ENCODE measurements at places on chromosomes 11 and 22. TPM values are rescaled to one million over a fixed set of nuclear protein-coding genes. Genes with fewer than 3 reads are reported as not detected.

Gene APOL5
- not detected for total RNA-seq

Gene MMP12
- total RNA-seq, result not detected

Gene RTN4RL2
- 0.97 TPM for total RNA-seq

Gene PRRG4
- 0.37 TPM for total RNA-seq

Gene TLCD5
- total RNA-seq, result 2.8 TPM

Gene IL18
- not detected for total RNA-seq

Gene CFAP300
- total RNA-seq, result not detected

Gene PANX3
- not detected for total RNA-seq

Gene SLC22A9
- not detected for total RNA-seq

Gene ROBO4
- total RNA-seq, result not detected

Gene RAB39A
- total RNA-seq, result not detected

Gene SAA4
- not detected for total RNA-seq

Gene SELENOM
- 6.8 TPM for total RNA-seq

Gene MYBPC3
- not detected for total RNA-seq

Gene NXPE4
- not detected for total RNA-seq

Gene LMO1
- total RNA-seq, result 0.32 TPM

Gene PLCB3
- 9.1 TPM for total RNA-seq

Gene TMEM218
- 14.6 TPM for total RNA-seq

Gene TMPRSS4
- 0.07 TPM for total RNA-seq

Gene RASGRP2
- total RNA-seq, result 18.8 TPM

Gene CHST1
- total RNA-seq, result 0.10 TPM

Gene CCDC188
- not detected for total RNA-seq

Gene TCN1
- total RNA-seq, result not detected

Gene ROBO3
- 26.6 TPM for total RNA-seq

Gene OR52M1
- not detected for total RNA-seq

Gene E2F8
- 15.7 TPM for total RNA-seq

Gene ALG8
- 47.9 TPM for total RNA-seq

Gene OR4A16
- total RNA-seq, result not detected

Gene ACRV1
- not detected for total RNA-seq

Gene POU2AF2
- not detected for total RNA-seq

Gene TCF20
- 82.8 TPM for total RNA-seq

Gene MAP6
- 0.16 TPM for total RNA-seq

Gene TTLL8
- total RNA-seq, result not detected

Measured in activated T-cell treated with anti-CD3 and anti-CD28 coated beads, Interleukin-2, amount 50 U/mL, for 72 hours (primary cell).